Erythroblast (primary cell): ENCODE measurements at places on chromosomes 5 and 9.
A peak's percentile ranks its signal among the peaks of the same experiment; 100 is the strongest.

GRCh38 chr5:68454766-68455165, 239.2 kb downstream of the PIK3R1 start:
- no peak for DNase-seq

DNA sequence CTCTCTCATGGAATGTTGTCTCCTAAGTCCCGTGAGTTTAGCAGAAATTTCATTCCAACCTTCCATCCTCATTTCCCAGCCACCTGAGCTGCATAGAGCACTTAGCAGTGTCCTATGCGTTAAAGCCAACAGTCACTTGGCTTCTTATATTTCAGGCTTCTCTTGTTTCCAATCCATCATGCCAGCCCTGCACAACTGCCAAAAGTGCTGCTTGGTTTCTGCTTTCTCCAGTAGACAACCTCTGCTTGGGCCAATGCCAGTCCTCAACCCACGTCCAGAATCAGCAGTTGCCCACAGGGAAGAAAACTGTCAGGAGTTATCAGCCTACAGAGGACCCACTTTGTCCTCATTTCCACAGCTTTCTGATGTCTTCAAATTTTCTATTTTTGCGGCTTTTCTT, 42.5 kb downstream of the KCNIP1 start:
- no peak for DNase-seq

- DNase-seq: no peak
These were observed 104.5 kb upstream of the NUDT12 start for GRCh38 chr5:103667068-103667467.

DNA sequence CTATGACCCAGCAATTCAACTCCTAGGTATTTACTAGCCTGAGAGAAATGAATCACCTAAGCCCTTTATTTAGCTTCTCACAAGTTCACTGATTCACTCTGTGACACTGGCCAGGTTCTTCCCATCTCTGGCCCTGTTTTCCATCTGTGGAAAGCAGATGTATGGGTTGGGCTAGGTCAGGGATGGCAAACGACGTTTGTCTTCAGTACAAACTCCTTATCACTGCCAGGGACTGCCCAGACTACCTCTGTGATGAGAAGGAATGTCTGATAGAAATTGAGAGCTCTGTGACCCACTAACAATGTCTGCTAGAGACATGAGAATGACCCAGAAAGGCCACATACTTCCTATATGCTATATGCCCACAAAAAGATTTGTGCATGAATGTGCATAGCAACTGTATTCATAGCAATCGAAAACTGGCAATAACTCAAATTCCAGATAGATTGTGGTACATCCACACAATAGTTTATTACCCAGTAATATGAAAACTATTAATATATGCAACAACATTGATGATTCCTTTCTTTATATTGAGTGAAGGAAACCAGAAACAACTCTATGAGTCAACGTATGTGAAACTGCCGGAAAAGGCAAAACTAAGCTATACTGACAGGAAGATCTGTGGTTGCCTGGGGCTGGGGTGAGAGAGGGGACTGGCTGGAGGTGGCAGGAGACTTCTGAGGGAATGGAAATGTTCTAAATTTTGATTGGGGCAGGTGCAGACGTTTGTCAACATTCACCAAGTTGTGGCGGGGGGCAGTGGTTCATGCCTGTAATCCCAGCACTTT, 32.0 kb upstream of the ADAM19 start:
- peak; percentile 25 for DNase-seq

DNA sequence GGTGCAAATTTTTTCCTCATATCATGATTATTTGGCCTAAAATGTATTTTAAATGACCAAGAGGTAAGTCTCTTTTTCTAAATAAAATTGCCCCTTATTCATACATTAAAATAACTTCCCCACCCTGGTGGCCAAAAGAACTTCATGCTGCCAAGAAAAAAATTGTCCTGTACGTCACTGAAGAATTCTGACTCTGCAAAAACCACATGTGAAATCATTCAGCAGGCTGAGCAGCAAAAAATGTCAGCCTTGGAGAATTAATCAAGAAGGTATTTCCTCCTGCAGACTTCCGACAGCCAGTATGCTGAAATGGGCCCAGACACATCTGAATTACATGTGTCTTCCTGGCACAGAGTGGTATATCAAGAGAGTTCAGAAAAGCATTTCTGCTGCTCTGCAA, 94.6 kb upstream of the HMHB1 start:
- no peak for DNase-seq

DNA sequence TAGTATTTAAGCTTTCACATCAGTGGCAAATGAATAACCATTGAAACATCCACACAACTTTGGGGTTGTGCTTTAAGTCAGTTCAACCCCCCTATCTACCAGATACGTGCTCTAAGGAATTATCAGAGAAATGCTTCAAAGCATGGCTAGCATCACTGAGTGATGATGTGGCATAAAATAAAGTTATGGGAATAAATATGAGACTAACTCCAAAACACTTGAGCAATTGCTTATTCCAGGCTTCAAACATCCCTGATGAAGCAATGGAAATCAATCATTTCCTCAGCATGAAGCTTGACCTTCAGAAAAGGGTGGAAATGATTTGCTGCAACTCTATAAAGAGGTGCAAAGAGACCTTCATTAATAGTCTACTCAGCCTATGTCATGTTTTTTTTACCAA, 292.0 kb upstream of the SMC2 start:
- DNase-seq: no peak

DNA sequence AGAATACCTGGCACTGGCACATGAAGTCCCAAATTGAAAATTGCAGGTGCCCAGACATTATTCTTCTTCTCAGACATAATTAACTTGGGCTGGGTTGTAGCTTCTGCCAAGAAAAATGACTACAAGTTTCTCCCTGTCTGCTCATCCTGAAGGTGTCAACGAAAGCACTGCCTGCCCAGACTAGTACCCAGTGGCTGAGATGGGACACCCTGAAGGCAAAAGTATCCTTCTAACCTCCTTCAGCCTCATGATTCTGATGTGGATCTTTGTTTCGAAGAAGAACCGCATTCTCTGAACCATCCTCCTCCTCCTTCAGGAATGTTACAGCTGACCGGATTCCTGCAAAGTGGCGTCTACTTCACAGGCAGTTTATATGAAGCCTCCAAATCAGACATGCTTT, 161.1 kb upstream of the FST start:
- no peak for DNase-seq

GRCh38 chr5:179195561-179196404, 135.6 kb downstream of the ZNF354C start:
- DNase-seq: no peak

GRCh38 chr9:34346873-34347799, 17.8 kb downstream of the NUDT2 start:
- no peak for DNase-seq

DNA sequence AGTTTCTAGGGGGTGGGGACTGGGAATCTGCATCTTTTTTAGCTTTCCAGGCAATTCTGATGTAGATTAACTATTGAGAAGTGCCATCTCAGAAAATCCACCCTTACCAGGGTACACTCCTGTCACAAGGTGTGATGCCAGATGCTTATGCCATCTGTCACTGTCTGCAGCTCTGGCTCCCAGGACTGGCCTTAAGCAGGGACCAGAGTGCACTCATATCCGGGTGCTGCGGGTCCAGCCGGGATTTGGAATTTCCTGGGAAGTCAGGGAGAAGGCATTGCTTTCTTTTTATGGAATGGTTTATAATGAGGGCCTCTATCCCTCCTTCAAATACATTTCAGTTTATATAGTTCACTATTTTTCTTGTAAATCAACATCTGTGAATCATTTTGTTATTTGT, 92.6 kb downstream of the TMEM174 start:
- no peak for DNase-seq

- DNase-seq: no peak
These were observed 79.8 kb upstream of the CAST start for GRCh38 chr5:96582343-96582742.

GRCh38 chr5:56350597-56351170, 117.6 kb upstream of the ANKRD55 start:
- no peak for DNase-seq

DNA sequence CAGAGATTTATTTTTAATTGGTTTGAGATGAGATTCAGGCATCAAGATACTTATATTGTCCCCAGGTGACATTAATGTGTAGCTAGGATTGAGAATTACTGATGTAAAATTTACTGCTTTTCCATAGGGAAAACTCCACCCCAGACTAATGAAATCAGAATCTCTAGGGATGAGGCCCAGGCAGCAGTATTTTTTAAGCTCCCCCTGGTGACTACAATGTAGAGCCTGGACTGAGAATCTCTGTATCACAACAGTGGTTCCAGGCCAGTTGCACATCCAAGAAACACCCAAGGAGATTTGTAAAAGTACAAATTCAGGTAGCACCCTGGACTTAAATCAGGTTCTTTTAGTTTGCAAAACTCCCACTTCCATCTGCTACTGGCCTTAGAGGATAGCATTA, 185.7 kb downstream of the MARCHF11 start:
- no peak for DNase-seq

GRCh38 chr9:135568026-135568425, 6.5 kb downstream of the PAEP start:
- no peak for DNase-seq

GRCh38 chr5:5360941-5361520, 61.4 kb upstream of the ICE1 start:
- DNase-seq: no peak

DNA sequence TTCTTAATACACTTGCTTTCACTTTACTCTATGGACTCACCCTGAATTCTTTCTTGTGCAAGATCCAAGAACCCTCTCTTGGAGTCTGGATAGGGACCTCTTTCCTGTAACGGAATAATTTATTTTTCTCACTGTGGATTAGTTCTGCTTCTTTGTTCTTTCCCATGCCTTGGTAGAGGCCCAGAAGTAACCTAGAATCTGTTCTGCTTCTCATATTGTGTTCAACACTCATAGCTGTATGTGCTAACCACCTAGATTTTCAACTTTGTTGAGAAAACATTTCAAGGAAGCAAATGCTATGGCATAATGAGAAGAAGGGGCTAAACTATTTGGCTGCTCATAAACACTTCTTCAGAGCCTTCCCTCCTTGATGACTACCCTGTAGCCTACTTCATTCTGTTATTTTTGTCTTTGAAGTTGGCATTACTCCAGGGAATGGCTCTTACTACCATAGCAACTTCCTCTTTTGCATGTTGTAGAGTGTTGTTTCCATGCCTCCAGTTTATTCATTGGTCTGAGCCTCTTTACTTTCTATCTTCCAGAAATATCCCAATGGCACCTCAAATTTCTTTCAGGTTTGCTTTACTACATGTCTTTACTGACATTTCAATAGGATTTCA, 74.3 kb downstream of the KIAA0825 start:
- DNase-seq: no peak

DNA sequence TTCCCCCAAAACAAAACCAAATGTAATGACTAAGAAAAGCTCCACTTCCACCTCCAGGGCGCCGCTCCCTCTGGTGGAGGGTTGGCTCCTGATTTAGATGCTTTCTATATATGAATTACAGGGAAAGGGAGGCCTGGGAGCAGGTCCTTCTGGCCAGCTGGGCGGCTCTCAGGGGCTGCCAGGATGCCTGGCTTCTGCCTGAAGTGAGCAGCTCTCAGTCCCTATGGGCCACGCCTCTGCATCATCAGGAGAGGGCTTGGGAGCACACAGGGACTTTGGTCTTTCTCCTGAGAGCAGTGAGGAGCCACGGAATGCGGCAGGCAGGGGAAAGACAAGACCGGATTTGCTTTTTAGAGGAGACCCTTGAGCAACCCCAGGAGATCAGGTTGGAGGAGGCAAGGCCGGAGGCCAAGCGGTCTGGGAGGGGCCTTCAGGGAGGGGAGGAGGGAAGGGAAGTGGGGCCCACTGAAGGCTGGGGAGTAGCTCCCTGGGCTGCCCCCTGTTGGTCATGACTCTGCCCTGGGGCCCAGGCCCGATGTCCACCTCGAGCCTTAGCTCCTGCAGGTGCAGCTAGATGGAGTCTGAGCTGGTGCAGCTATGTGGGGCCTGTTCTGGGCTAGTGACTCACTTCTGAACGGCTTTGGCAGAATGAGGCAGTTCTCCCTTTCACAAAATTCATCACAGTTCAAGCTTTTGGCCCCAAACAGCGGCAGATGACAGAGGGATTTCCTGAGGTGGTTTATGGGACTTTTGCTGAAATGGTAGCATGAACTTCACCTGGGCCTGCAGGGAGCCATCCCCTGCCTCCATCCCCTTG, 11.3 kb upstream of the GRHPR start:
- DNase-seq: peak; percentile 21

- no peak for DNase-seq
These were observed 51.4 kb downstream of the PFDN1 start for GRCh38 chr5:140251527-140251973.

DNA sequence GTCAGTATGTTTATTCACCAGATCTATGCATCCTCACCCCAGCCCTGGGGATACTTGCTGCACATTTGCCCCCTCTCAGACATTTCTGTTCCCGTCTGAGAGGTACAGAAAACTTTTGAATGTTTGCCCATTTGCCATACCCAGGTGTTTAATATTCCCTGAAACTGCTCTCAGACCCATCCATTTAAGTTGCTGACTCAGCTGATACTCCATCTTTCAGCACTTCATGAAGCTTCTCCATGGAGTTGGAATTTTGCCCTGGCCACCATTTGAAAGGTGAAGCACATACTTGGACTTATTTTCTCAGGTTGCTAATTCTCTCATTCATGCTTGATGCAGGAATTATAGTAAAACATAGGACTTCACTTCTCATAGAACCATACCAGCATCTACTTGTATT, 203.9 kb upstream of the OR13F1 start:
- DNase-seq: no peak

- no peak for DNase-seq
These were observed 1.3 kb upstream of the GARNL3 start for GRCh38 chr9:127263237-127263636.

DNA sequence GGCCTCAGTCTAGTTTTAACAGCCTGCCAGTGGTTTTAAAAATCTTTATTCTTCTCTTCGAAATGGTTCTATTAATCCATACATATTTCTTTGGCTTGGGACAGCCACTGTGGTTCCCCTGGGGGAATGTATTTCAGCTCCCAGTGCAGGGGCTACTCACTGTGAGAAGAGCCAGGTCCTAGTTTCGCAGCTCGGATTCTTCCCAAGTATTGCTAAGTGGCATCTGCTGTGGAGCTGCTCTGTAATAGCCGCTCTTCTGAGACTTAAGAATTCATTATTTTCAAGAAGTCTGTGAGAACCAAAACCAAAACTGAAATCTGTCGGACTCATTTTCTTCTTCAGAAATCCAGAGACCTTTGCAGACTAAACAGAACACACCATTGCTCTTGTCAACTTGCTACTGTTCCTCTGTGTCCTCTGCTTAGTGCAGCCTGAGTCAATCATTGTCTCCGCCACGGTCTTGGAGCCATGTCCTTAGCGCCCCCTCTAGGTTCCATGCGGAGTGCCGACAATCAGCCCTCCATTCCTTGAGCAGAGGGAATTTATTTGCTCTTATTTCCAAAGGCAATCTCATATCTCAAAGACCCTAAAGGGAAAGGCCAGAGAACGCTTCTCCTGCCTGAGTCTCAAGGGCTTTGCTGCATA, 478.2 kb downstream of the SPATA31D1 start:
- DNase-seq: no peak
